NCI-H446 treated with DMSO at 0.1 percent for 48 hours (cell line): ENCODE measurements at places on chromosomes 3 and 15.

GRCh38 chr15:68590721-68591389 lies 12.1 kb downstream of the CORO2B start:
- DNase-seq, result no peak

DNA sequence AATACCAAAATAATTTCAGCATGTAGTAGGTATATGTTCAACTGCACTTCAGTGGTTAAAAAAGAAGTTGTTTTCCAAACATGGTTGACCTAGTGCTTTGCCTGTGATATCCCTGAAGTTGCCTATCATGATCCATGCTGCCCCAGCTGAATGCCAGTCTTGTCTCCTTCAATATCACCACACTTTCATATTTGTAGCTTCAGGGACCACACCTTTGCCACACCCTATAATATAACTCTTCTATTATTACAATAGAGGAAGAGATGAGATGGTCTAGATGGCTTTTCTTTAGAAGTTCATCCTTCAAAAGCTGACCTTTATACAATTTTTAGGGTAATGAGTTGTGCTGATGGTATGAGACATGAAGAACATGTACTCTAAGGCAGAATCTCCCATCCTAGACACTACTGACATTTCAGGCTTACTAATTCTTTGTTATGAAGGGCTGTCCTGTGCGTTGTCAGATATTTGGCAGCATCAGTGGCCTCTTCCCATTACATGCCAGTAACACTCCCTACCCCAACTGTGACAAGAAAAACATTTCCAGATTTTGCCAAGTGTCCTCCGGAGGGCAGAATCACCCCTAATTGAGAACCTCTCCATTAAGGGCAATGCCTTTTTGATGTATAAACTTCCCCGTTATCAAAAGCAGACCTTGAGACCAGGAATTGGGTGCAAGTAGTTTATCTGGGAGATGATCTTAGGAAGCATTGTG lies 76.2 kb upstream of the PLCL2 start:
- peak; percentile 7 for DNase-seq

DNA sequence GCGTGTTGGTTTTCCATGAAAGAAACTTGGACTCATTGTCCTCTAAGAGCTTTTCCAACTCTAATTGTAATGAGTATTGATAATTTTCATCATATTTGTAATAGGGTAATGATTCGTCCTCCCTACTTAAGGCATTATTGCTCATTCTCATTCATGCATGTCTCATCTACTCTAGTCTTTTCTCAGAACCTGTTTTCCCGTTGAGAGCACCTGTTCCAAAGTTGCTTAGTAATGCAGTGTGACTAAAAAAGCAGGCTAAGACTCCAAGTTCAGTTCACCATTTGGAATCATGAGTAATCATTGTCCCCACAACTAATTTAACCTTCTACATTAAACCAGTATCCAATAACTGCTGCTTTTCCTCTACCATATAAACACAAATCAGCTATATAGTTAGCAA lies 84.0 kb downstream of the FILIP1L start:
- no peak for DNase-seq

GRCh38 chr15:81575436-81576123 lies 201.6 kb upstream of the TMC3 start:
- no peak for DNase-seq

DNA sequence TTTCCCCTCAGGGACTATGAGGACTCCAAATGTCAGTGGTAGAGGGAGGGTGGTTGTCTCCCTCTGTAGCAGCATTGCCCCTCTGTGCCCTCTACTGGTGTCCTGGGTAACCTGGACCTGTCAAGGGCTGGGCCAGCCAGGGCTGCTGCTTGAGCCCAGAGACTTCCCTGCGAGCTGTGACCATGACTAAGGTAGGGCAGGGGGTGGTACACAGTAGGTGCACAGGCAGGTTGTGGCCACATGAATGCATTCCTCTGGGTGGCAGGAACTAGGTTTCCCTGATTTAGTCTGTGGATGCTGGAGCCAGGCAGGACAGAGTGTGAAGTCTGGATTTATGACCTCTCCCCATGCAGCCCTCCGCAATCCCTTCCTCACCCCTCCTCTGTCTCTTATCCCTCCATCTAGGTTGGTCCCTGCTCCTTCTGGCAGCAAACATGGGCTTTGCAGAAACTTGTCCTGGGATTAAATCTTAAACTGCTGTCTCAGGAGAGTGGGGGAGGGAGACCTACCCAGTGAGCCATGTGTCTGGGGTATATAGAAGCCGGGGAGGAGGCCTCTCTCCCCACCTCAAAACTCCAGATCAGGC lies 8.7 kb upstream of the SEMA3F start:
- no peak for DNase-seq

- DNase-seq, result peak; percentile 16
Observed at GRCh38 chr15:51735228-51736010, 2.0 kb downstream of the LYSMD2 start.

- DNase-seq, result no peak
Observed at GRCh38 chr15:29835301-29835700, 13.0 kb upstream of the TJP1 start.

GRCh38 chr3:177729956-177730681 lies 532.8 kb upstream of the TBL1XR1 start:
- DNase-seq, result peak; percentile 78

DNA sequence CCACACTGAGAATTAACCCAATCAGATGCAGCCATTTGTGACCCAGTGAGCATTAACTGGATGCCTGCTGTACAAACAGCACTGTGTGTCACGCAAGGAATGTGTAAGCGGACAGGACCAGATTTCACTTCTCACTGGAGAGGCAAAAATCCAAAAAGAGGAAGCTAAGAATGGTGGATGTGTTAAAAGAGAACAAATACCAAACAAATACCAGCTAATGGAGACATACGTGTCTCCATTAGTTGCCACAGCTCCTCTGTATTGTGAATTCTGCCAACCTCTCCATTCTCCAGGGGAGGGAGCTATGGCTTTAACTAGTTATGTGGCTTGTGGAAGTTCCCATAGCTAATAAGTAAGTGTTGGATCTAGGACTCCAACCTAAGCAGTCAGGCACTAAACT lies 2.6 kb downstream of the LTF start:
- no peak for DNase-seq

DNA sequence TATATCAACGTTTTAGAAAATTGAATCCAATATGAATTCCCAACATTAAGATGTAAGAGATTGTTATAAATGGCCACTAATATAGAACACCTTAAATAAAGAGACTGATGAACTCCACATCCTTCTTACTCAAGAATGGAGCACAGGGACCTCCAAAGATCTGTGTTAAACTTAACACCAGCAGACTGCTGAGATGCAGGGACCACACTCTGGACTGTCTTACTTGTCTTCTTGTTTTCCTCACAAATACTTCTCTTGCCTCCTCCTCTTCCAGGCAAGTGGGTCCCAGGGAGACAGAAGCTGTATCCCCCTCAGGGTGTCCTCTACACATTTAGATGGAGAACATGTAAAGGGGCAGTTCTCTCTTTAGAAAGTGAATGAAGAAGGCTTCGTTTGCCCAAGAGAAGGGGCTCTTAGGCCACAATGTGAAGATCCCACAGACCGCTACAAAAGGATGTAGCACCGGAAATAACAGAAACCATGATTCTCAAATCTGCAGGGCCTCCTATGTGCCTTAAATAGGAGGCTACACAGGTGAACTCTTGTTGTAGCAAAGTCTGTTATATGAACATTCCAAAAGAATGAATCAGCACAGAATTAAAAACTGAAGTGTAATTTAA lies 52.2 kb downstream of the SATB1 start:
- DNase-seq, result no peak

- DNase-seq, result peak; percentile 77
Observed at GRCh38 chr3:11582191-11582968, 61.3 kb downstream of the VGLL4 start.

- no peak for DNase-seq
Observed at GRCh38 chr3:49803465-49804140, 542 bp downstream of the INKA1 start.

GRCh38 chr3:100813828-100814227 lies 104.5 kb downstream of the TFG start:
- no peak for DNase-seq

GRCh38 chr3:37037352-37037751 lies 44.0 kb downstream of the MLH1 start:
- no peak for DNase-seq

GRCh38 chr15:22878103-22878502 lies 39.6 kb downstream of the NIPA2 start:
- no peak for DNase-seq

GRCh38 chr15:90295270-90295648 lies 29.8 kb downstream of the NGRN start:
- no peak for DNase-seq

DNA sequence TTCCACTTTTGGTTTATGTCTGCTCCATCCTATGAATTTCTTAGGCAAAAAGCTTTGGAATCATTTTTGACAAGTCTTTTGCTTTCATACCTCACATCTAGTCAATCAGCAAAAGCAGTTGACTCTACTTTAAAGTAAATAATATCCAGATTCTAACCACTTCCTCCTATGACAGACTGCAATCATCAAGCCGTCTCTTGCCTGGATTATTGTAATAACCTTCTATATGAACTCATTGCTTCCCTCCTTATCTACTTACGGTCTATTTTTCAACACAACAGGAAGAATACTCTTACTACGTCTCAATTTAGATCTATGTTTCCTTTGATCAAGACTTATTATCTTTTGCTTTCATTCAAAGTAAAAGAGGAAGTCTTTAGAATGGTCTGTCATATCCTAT lies 20.7 kb downstream of the CLDN1 start:
- no peak for DNase-seq

- no peak for DNase-seq
Observed at GRCh38 chr3:120637851-120638559, 41.9 kb downstream of the NDUFB4 start.

- no peak for DNase-seq
Observed at GRCh38 chr15:28978011-28978378, 92.2 kb downstream of the APBA2 start.

- no peak for DNase-seq
Observed at GRCh38 chr15:96333131-96334016, 2.9 kb downstream of the NR2F2 start.

- DNase-seq, result no peak
Observed at GRCh38 chr3:127073941-127074820, 91.3 kb downstream of the PLXNA1 start.

DNA sequence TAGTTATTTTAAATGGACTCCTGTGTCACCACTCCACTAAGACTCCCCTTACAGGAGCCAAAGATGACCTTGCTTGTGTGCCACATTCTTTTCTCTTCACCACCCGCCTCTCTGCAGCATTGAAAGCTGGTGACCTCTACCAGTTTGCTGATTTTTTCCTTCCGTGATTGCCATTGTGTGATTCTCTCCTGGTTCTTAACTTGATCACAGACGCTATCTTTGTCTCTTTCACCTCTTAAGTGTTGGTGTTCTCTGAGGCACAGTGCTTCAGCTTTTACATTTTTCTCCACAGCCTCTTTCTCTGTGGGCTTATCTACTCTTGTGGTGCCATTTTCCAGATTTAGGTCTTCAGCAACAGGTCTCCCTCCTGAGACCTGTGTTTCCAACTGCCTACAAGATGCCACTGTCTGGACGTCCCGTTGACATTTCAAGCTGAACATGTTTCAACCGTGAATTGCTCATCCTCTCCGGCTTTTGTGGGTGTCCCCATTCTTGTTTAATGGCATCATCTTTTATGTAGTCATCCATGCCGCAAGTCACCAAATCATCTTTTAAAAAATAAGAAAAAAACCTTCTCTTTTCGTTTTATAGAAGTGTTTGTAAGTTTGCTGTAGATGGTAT lies 26.5 kb downstream of the IQGAP1 start:
- no peak for DNase-seq

- no peak for DNase-seq
Observed at GRCh38 chr3:42497009-42497731, 5.3 kb upstream of the VIPR1 start.
